Nephron progenitor cell (in vitro differentiated cells): ENCODE measurements at places on chromosomes 3 and 15.

DNA sequence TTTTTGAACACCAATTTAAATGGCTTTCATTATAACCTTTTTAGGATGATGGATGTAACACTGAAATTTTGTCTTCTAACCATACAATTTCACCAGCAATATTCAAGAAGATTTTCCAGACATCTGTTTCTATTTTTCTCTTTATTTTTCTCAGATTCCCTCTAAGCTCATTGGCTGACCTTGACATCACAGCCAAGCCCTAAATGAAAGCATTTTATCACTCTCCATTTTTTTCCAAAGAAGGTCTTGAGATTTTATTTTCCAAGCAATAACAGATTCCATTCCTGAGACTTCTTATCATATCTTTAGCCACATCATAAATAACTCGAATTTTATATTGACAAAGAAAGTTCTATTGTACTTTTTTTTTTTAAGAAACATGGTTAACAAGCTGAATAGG is 392.6 kb upstream of the THBS1 start:
- DNase-seq, result no peak

DNA sequence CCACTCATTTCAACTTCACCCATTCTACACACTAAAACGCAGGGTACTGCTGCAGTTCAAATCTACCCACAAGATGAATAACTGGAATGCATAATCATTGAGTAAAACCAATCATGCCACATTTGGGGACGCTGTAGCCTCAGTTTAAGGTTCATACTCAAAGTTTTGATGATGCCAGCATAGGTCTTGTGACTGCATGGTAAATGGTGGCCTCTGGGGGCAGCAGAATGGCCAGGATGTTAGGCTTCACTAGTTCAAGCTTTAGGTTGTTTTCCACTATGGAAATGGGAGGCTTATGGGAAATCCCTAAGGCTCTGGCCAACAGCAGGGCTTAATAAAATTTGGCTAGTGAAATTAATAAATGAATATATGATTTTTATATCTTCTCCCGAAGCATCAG is 104.3 kb upstream of the TSC22D2 start:
- DNase-seq, result no peak

DNA sequence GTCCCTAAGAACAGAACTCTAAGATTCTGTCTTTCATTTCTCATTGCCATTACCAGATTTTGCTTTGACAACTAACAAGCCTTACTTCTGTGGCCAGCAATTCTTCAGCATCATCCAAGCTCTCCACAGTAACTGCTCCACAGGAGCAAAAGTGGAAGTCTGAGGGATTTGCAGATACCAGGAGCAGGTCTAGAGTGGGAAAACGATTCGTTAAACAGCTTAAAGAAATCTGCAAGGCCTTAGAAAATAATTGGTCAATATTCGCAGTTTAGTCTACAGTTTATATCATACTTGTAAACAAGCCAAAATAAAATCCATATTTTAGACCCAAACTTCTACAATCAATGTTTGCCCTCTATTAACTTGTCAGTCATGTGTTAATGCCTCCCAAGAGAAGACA is 24.1 kb downstream of the MYH15 start:
- DNase-seq, result no peak

DNA sequence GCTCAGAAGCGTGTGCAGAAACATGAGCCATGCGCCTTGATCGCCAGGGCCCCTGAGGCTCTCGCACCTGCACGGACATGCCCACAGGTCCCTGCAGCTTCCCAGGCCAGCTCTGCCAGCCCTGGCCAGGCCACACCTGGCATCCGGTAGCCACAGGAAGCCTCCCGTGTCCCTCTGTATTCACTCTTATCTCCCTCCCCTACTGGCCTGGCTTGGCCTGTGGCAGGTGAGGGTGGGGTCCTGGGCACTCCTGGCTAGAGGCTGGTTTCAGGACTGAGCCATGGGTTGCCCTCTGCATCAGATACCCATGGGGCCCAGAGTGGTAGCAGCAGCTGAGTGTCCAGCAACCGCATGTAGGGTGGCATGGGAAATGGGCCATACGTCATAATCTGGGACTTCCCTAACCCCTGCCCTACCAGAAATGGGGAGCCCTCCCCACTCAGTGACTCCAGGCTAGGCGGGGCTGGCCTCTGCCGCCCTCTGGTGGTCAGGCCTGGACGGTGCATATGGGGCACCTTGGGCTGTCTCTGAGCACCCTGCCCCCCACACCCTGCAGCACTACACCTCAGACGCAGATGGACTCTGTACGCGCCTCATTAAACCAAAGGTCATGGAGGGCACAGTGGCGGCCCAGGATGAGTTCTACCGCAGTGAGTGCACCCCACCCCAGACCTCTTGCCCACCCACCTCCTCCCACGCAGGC is 12.6 kb upstream of the LMAN1L start:
- DNase-seq, result peak; percentile 80

DNA sequence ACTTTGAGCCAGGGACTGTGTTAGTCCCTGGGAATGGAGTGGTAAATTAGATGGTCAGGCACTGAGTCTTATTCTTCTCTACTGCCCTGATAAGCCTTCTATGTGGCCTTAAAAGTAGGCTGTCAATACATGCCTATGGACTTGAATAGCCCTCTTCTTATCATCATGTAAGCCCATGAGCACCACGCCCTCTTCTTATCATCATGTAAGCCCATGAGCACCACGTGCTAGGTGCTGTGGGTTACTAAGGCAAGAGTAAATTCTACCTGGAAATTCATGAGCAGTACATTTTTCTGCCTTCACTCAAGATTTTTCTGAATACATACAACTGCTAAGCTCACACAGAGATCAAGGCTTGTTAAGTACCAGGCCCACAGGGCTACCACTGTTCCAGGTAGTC is 68.5 kb downstream of the DHX30 start:
- DNase-seq, result no peak
